CD4-positive, alpha-beta T cell (primary cell): ENCODE measurements at places on chromosomes 11 and 22. TPM values are rescaled to one million over a fixed set of nuclear protein-coding genes. Genes with fewer than 3 reads are reported as not detected.

Gene GRIK4
- not detected for total RNA-seq

Gene LIN7C
- 27.6 TPM for total RNA-seq

Gene PATE2
- total RNA-seq = not detected

Gene TRIM49
- total RNA-seq = not detected

Gene CCDC73
- total RNA-seq = not detected

Gene NDUFV1
- 224 TPM for total RNA-seq
